ENCODE measurements at places on chromosomes 2 and 18.

DNA sequence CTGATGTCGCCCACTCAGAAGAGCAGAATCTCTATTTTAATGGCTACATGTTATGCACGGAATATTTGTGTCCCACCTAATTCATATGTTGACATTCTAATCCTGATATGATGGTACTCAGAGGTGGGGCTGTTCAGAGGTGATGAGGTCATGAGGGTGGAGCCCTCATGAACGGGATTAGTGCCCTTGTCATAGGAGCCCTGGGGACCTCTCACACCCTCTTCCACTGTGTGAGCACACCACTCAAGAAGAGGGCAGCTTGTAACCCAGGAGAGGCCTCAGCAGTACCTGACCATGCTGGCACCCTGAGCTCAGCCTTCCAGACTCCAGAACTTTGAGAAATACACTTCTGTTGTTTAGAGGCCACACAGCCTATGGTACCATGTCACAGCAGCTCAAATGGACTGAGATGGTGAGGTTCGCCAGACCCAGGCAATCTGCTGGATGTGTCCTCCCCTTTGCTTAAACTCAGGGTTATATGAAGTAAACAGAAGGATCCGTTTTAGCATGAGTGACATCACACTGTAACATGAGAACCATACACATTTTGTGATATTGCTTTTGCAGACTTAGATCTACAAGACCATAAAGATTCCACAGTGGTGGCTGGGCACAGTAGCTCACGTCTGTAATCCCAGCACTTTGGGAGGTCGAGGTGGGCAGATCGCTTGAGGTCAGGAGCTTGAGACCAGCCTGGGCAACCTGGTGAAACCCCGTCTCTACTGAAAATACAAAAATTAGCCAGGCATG, 48.7 kb downstream of the ATOH8 start:
- peak; percentile 11 for DNase-seq

- no peak for DNase-seq
These were observed 199.7 kb upstream of the PID1 start for GRCh38 chr2:229470781-229471180.

DNA sequence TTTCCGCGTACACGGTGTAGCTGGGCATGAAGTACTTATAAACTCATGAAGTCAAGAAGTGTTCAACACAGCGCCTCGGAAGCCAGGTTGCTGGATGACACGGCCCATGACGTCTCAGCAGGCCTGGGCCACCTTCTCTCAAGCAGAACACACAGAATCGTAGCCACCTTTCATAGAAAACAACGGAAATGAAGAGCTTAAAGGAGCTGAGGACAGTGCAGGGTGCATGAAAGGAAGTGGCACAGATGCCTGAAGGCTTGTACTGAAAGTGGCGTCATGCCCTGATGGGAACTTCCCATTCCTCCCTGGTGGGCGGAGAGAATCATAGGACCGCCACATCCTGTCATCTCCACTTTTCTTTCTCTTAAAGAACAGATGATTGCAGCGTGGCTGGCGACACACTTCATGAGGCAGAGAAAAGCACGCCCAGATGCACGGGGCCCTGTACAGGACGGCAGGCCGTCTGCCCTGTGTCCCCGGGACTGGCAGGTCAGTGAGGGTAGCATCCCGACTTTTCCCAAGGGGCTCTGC, 31.1 kb downstream of the HDAC4 start:
- DNase-seq = no peak

GRCh38 chr2:1617425-1618021, 126.8 kb downstream of the PXDN start:
- no peak for DNase-seq

DNA sequence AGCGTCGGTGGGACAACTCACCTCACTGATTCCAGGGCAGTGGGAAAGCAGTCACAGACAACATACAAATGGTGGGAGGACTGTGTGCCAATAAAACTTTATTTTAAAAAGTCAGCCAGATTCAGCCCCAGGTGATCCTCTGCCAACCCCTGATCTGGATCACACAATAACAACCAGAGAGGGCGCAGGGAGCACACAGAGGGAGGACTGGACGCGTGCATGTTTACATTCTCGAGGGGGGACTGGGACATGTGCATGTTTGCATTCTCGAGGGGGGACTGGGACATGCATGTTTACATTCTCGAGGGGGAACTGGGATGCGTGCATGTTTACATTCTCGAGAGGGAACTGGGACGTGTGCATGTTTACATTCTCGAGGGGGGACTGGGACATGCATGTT, 209.5 kb downstream of the NDUFA10 start:
- peak; percentile 11 for DNase-seq

- DNase-seq = no peak
These were observed 14.2 kb upstream of the PRELID3A start for GRCh38 chr18:12393510-12393909.
